ENCODE measurements at places on chromosomes 4 and X.
A peak's percentile ranks its signal among the peaks of the same experiment; 100 is the strongest.

- no peak for DNase-seq
Measured at GRCh38 chrX:76172325-76172893, 453 bp upstream of the PBDC1 start.

- no peak for DNase-seq
Measured at GRCh38 chr4:8907596-8908205, 36.1 kb upstream of the HMX1 start.

- no peak for DNase-seq
Measured at GRCh38 chr4:185520119-185520518, 15.2 kb downstream of the PDLIM3 start.

GRCh38 chr4:53713767-53714166 is 122.5 kb upstream of the LNX1 start:
- DNase-seq, result no peak

GRCh38 chr4:130703211-130703935 is 1607.4 kb downstream of the C4orf33 start:
- DNase-seq, result no peak

DNA sequence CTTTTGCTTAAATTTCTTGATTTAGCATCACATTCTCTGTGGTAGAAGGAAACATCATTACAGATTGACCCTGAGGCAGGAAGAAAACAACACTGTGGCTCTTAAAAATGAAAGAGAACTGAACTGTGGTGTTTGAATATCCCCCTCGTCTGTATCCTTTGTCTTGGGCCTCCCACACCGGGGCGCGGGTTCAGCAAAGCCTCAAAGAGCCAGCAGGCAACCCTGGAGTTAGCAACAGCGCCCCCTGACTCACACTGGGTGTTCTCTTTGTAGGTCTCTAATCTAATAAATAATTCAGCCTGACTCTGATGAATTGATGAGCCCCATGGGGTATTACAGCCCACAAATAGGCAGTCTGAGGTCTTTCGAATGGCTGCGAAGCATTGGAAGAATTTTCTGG is 46.1 kb upstream of the CTSO start:
- no peak for DNase-seq

DNA sequence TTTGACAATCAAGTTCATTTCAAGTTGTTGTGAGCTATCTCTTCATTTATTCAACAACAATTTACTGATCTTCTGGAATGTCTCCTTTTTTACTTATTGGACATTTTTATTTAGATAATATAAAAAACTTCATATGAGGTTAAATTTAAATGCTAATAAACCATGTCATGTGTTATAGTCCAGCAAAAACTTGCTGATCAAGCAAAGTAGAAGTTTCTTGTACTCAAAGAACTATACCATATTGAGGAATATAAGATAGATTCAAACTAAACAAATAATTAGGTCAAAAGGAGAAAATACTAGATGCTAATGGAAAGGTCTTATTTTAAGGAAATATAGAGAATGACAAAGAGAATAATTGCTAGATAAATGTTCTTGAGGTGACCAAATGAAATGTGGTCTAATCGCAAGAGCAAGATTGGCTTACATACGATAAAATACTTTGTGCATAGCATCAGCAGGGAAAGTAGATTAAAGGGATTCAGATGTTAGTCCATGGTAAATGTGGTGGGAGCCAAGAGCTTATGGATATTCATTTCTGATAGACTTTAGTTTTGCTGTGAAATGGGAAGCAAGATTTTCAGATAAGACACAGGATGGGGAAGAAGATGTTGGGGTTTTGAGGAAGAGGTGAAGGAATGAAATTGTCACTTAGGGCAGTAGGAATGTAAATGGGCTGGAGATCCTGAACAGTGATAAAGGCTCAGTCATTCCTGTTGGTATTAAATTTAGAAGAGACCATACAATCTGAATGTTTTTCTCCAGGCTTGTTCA is 229.5 kb downstream of the MAPK10 start:
- no peak for DNase-seq

GRCh38 chr4:188876881-188877280 is 737.6 kb downstream of the TRIML1 start:
- no peak for DNase-seq

GRCh38 chr4:52982255-52982945 is 120.3 kb downstream of the RASL11B start:
- DNase-seq, result peak; percentile 33

DNA sequence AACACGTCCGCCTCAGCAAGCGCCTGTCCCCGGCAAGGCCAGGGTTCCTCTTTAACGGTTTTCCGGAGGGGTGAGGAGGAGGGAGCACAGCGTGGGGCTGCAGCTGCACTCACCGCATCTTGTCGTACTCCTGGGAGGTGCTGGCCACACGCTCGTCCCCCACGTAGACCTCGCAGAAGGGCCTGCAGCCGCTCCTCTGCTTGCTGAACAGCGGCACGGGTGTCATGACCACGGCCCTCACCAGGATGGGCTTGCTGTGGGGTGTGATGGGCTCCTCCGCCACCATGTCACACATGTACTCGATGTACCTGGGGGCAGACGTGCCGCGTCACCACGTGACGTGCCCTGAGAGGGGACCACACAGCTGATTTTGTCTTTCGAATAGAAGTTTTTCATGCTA is 51.6 kb upstream of the CPLX1 start:
- DNase-seq, result no peak

- no peak for DNase-seq
Measured at GRCh38 chr4:38674258-38675144, 10.5 kb downstream of the KLF3 start.

DNA sequence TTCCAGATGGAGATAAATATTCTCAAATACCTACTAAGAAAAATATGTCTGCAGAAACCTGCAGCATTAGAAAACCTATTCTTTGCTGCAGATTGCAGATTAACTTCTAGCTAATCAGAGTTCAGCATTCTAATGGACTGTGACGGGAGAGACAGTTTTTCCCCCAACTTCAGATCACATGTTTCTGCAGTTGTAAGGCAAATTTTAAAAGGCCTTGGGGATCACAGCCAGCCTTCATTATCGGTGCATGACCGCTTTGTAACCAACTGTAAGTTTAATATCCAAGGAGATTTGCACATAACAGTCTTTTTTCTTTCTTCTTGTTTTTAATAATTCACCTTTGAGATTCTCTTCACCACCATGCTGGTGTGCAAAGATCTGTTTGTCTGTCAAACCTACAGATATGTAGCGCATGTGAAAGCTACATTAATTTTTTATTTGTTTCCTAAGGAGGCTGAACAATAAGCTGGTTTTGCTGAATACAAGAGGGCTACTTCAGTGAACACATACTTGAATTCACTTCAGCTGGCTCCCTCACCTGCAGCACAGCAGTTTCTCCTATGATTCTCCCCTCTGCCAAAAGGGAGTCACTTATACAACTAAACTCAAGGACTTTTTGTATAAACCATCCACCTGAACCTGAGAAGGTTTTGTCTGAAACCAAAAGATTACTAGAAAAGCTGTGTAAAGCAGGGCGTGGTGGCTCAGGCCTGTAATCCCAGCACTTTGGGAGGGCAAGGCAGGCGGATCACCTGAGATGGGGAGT is 488.5 kb downstream of the RPA4 start:
- no peak for DNase-seq

DNA sequence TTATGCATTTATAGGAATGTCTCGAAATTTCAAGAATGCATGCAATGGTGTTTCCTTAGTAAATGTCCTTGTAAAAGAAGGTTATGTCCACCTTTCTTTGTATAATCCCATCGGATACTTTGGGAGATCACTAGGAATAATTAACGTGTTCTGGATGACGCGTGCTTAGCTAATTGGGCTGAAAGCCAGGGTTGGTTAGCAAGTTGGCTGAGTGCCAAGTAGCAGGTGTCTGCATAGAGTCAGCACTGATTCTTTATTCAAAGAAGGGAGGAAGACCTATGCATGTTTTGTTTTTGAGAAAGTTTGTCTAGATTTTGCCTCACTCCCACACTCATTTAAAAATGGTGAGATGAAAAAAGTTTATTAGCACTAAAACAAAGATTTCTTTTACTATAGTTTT is 144.6 kb downstream of the SOX3 start:
- DNase-seq, result no peak

- DNase-seq, result no peak
Measured at GRCh38 chr4:7511525-7511924, 76.8 kb upstream of the PSAPL1 start.

DNA sequence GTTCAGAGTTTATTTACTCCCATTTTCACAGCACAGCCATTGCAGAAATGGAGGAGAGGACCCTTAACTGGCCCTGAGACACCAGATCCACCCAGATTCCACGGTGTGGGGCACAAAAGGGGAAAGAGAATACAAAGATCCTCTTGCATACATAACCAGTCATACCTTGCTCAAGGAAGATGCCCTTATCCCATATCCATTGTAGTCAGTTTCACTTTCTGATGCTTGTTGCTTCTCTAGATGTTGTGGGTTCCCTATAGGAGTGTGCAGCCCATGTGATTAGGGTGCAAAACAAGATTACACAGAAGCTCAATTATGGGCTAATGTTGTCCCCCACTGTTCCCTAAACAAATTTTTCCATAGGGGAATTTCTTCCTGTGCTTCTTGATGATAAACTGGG is 1309.0 kb upstream of the PABPC4L start:
- DNase-seq, result no peak

DNA sequence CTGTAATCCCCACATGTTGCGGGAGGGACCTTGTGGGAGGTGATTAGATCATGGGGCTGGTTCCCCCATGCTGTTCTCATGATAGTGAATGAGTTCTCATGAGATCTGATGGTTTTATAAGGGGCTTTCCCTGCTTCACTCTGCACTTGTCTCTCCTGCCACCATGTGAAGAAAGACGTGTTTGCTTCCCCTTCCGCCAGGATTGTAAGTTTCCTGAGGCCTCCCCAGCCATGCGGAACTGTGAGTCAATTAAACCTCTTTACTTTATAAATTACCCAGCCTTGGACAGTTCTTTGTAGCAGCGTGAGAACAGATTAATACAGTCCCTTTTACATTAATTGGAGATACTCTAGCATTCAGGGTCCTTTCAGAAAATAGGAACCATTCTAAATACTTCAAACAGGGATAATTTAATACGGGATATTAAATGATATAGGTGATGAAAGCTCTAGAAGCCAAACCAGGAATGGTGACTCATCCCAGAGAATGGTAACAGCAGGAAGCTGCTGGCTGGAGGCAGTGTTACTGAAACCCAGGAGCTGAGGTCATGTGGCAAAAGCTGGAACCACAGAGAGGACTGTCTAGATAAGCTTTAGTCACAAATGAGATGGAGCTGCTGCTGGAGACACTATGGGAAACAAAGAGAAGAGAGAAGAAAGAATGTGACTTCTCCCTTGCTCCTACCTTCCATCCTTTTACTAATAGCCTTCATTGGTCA is 57.3 kb downstream of the GSTCD start:
- DNase-seq, result peak; percentile 44

All from fibroblast of skin of left biceps (primary cell).